ENCODE measurements at places on chromosomes 5 and 9.

DNA sequence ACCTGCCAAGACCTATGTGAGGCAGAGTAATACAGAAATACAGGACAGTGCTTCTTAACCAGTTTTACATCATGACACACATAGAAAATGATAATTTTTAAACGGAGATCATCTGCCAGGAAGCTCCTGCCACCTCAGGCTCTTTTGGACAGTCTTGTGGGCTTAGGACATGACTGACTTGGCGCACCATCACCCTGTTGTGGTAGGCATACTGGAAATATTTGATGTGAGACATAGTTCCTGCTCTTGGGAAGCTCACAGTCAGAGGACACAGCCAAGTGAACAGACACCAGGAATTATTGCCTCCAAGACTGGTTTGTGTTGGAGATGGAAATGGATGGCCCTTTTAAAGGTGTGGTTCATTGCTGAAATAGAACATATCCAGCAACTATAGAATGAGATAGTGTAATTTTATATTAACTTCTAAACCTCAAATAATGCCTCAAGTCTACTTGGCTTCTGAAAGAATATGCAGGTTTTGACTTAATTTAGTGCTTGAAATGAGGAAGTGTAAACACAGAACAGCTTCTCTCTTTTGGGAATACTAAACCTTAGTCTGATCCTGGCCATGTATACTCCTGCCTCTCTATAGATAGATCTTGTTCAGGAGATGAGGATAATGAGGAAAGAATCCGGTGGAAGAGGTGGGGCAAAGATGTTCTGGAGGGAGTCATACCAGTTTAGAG, 19.7 kb downstream of the CPEB4 start:
- DNase-seq, result no peak

DNA sequence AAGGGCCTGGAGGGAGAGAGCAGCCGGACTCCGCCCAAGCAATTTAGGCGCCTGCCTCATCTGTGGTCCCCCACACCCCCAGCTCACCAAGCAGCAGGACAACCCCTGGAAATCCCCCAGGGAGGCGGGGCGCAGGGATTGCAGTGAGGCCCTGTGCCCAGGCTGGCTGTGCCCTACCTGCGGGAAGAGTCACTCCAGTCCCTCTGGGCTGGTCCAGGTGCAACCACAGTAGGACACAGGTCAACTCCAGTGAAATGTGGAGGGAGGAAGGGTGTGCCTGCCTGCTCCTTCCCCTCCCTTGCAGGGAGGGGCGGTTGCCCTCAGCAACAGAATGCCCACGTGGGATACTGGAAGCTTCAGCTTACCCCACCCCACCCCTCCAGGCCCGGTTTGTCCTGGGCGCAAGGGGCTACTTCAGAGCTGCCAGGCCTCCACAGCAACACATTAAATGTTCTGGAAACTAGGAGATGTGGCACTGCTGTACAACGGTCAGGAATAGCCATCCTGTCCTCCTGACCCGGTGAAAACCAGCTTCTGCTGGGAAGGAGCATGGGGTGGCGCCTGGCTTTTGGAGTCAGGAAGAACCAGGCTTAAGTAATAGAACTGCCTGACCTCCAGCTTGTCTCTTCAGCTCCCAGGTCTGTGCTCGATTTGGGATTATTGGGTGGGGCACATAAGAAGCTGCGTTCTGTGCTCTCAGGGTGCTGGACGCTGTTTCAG, 22.5 kb downstream of the ABO start:
- DNase-seq, result no peak

DNA sequence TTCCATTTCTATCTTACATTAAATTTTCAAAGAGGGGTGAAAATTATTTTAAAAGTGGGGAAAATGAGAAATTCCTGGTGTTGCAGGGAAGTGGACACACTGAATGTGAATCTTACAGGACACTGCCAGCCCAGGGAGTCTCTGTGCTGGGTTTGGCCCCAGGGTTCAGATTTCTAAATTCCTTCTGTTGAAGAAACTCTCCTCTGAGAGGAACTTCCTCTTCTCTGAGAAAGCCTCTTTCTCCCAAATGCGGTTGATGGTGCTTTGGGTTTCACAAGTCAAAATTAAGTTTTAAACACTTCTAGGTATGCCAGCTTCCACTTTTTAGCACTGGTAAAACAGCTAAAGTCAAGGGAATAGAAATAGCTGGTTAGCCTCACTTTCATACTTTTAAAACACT, 317.9 kb upstream of the ITGA1 start:
- no peak for DNase-seq

DNA sequence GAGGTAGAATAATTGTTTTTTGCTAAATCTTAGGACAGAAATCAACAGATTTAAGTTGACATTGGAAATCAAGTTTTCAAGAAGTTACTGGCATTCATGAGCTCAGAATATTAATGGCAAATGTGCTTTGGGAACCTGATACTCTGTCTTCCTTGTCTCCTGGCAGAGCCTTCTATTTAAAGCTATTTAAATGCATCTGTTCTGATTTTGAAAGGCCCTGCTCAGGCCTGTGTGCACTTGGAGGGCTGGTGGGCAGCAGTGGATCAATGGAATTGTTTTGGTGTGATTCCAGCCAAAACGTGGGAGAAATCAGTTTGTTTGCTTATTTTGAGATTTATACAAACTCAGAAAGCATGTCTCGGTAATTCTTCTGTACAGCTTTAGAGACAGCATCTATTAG, 38.5 kb downstream of the FBXL7 start:
- no peak for DNase-seq

GRCh38 chr9:77800924-77801551, 152.9 kb upstream of the GNA14 start:
- no peak for DNase-seq

DNA sequence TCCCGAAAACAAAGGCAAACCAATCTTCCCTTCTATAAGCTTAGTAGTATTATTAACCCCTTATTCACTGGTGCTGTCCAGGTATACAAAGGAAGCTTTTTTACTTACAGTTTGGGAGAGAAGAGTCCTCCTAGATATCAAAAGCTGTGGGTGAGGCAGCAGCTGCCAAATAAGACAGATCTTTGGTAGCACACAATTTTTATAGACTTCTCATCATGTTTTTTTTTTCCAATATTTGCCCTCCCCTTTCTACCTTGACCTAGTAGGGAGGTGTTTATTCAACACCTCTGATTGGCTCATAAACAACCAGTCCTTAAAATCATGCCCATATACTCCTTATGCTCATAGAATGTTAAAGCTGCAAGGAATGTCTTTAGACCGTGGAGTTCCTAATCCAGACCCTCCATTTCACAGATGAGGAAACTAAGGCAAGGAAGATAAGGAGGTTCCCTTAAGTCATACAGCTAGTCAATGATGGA, at the start of gene ALDOB:
TSS of gene ALDOB (minus strand) at position 174 of the 479 bp plus-strand sequence. CDS start 4,887 bp downstream, outside the sequence.
- no peak for DNase-seq

- DNase-seq, result no peak
Measured at GRCh38 chr9:6996061-6996854, 238.5 kb downstream of the KDM4C start.

DNA sequence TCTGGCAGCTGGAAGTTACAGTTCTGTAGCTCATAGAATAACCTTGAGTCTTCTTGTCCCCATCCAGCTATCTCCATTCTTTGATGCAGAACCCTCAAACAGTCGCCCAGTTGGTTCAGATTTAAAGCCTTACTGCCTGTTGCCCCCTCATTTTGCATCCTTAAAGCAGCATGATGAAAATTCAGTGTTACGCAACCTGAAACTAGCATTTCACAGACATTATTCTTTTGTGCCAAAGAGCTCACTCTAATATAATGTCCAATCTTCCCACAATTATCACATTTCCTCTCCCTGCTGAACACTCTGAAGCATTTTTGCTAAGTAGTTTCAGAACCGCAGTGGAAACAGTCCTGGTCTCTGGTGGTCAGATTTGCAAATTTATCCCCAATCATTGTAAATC, 318.0 kb downstream of the PSAT1 start:
- no peak for DNase-seq

GRCh38 chr9:28538132-28538531, 964.9 kb upstream of the C9orf72 start:
- DNase-seq, result no peak

DNA sequence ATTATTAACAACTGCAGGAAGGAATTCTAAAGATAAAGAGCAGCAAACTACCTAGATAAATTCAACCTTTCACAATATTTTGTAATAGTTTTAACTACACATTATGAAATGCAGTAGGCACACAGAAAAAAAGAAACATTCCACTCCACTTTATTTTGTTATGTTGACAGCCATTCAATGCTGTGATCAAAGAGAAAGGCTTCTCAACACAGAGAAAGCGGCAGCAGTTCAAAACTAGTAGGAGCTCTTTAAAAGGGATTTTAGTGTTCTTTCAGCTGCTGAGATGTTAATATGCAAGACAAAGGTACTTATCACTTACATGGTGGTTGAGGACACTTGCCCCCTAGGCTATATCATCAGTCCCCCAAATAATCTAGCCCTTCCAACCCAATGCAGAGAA, 11.6 kb downstream of the CEMIP2 start:
- DNase-seq, result no peak

- no peak for DNase-seq
Measured at GRCh38 chr5:109196823-109197160, 213.0 kb downstream of the PJA2 start.

DNA sequence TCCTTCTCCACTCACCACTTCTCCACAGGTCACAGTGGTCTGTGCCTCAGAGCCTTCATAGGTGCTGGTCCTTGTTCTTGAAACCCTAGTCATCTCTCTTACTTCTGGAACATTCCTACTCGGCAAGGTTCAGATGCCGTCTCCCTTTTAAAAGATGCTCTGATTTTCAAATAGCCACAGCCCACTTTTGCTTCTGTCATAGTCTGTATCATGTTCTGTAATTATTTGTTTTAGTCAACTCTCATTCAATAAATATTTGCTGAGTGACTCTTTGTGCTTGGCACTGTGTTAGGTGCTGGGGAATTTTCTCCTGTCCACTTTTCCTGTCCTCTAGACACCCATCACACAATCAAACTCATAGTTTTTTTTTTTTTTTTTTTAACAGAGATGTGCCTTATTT, 181.3 kb upstream of the IL12B start:
- no peak for DNase-seq

- no peak for DNase-seq
Measured at GRCh38 chr5:148509893-148510292, 126.1 kb downstream of the FBXO38 start.

- no peak for DNase-seq
Measured at GRCh38 chr5:42620579-42621216, 135.9 kb upstream of the CCDC152 start.

GRCh38 chr9:136407911-136408310, 2.5 kb downstream of the ENTR1 start:
- no peak for DNase-seq

DNA sequence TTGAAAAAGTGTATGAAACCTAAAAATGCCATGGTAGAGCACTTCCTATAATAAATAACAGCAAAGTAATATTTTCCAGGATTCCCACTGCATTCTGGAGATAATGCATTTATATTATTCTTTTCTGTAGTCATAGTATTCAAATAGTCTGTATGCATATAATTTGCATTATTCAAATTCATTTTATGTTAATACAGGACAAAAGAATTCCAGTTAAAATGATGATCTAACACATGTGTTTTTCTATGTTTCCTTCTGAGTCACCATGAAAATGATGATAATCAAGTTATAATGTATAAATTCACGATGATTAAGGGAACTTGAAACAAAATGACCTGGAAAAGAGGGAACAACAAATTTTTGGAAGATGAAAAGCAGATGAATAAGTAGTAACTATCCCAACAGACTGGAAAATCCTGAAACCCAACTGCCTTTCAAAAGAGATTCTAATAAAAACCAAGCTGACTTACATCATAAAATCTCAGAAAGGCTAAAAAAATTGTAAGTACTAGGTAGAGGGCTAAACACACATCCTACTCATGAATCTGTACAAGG, 358.6 kb upstream of the PAPPA start:
- no peak for DNase-seq

- no peak for DNase-seq
Measured at GRCh38 chr5:3996707-3997336, 401.2 kb downstream of the IRX1 start.

GRCh38 chr5:19536387-19536786, 451.6 kb downstream of the CDH18 start:
- DNase-seq, result no peak

GRCh38 chr9:37407468-37407867, 15.0 kb upstream of the GRHPR start:
- no peak for DNase-seq

DNA sequence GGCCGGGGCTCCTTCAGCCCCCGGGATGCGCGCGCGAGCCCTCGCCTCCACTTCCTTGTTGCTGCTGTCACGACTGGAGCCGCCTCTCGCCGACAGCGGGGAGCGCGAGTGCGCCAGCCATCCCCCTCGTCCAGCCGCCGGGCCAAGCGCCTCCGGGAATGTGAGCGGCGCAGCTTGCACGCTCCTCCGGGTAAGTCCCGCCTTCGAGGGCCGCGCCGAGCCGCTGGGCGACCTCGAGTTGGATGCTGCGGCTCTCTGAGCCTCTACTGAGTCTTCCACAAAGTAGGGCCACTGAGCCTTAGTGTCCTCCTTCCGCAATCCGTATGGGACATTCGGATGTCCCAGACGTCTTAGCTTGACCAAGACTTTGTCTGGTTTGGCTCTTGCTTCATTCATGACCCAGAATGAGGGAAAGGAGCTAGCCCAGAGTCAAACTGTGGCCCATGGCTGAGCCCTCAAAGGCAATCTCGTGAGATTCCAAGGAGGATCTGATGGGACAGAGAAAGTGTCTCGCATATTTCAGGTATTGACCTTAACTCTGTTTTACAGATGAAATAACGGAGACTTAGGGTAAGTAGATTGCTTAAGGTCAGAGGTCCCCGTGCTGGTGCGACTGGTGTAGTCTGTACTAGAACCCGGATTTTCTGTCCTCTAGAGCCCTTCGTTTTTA, 586 bp downstream of the HMGXB3 start:
- DNase-seq, result no peak

GRCh38 chr5:135151256-135151655, 117.2 kb upstream of the PITX1 start:
- DNase-seq, result no peak

GRCh38 chr9:90132866-90133265, 509.8 kb downstream of the DIRAS2 start:
- DNase-seq, result no peak

GRCh38 chr5:74581988-74582365, 58.6 kb downstream of the ENC1 start:
- no peak for DNase-seq

Measured in NCI-H1092 (cell line).